ENCODE measurements at places on chromosomes 4 and X. TPM values are rescaled to one million over a fixed set of nuclear protein-coding genes. Genes with fewer than 3 reads are reported as not detected.

Gene CENPU
- polyA plus RNA-seq = 41.8 TPM

Gene EFNB1
- 114 TPM for polyA plus RNA-seq

Gene HTATSF1
- polyA plus RNA-seq = 106 TPM

Gene SOD3
- 10.0 TPM for polyA plus RNA-seq

Gene BTC
- 6.7 TPM for polyA plus RNA-seq

Gene HPGD
- polyA plus RNA-seq = 134 TPM

- no peak for DNase-seq
Observed at GRCh38 chr4:7736436-7737267, 203.0 kb downstream of the AFAP1 start.

- no peak for DNase-seq
Observed at GRCh38 chr4:186569533-186570192, 14.3 kb upstream of the MTNR1A start.

GRCh38 chrX:53421772-53422085 lies 725 bp downstream of the SMC1A start:
- no peak for DNase-seq

GRCh38 chr4:38467296-38467695 lies 196.7 kb upstream of the KLF3 start:
- DNase-seq = no peak

DNA sequence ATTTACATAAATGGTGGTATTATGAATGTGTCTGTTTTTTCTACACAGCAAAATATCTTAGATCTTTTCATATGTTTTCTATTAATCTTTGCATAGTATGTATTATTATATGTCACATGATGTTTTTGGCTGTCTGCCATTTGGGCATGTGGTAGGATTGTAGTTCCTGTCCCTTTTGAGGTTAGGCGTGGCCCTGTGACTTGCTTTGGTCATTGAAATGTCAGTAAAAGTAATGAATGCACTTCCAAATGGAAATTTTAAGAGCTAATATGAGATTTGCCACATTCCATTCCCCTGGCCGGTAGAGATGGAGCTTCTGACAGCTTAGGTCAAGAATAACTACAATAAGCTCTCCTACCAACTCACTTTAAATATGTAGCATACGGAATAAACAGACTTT lies 45.1 kb downstream of the JADE3 start:
- no peak for DNase-seq

DNA sequence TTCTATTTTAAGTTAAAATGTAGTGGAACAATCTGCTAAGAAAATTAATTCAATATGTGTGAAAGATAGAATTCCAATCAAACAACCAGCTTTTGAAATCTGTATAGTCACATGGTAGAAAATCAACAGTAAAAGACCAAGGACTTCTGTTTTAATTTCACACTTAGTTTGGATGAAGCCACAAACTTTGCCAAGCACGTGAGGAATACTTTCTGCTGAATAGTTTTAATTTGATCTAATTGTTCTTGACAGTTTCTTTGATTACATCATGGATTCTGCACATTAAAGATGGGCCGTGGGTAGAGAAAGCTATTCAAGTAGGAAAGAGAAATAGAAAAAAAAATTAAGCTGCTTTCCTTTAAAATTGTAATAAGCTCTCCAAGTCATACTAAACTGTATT lies 137.9 kb upstream of the FAM241A start:
- DNase-seq = no peak

DNA sequence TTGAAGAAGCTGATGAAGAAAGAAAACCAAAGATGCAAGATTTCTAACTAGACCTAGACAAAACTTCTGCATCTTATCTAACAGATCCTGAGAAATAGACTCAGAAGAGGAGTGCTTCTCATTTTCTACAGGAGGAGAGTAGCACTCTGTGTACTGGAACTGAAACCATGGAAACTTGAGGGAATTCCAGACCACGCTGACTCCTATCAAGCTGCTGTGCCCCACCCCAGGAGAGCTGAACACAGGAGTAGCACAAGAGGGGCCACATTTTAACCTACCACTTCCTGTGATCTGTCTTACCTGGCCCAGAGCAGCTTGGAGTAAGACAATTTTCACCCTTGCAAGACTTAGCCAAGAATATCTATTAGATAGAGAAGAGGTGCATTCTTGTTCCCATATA lies 248.9 kb downstream of the SCFD2 start:
- no peak for DNase-seq

DNA sequence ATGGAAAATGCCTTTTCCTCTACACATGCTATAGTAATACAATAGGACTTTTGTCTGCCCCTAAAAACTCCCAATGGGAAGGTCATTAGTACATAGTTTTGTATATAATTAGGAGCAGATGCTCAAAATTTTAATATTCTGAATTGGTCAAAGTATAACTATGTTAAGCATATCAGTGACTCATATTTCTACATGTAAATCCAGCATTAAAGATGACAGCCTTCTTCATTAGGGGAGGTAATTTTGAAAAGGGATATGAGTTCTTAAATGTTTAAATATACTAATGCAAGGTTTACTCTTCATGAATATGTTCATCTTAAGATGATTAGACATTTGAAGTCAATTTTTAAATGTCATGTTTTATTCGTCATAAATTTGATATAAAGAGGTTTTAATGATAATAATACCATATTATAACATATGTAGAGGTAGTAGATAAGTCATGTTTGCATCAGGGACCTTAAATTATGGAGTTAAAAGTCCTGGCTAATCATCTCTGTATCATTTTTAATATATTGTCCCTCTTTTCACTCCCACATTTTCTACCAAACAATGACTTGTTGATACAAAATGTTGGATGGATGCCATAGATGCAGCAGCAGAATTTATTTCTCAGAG lies 218.8 kb downstream of the STPG2 start:
- DNase-seq = no peak

GRCh38 chr4:52015366-52015765 lies 4.8 kb downstream of the LRRC66 start:
- no peak for DNase-seq

GRCh38 chr4:55608591-55608990 lies 16.5 kb upstream of the PDCL2 start:
- no peak for DNase-seq

DNA sequence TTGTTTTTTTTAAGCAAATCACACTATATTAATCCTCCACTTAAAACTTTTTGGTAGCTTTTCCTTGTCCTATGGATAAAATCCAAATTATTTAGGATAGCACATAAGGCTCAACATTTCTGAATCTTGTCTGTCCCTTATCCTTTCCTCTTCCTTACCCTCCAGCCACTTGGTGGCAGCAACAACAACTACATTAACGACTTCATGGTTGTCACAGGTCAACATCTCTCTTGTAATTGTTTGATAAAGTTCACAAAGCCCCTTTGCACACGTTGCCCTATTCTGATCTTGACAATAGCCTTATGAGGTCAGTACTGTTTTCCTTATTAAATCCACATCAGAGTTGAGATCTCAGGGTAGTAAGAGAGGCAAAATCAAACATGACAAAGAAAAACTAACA lies 269.0 kb upstream of the PABPC4L start:
- no peak for DNase-seq

DNA sequence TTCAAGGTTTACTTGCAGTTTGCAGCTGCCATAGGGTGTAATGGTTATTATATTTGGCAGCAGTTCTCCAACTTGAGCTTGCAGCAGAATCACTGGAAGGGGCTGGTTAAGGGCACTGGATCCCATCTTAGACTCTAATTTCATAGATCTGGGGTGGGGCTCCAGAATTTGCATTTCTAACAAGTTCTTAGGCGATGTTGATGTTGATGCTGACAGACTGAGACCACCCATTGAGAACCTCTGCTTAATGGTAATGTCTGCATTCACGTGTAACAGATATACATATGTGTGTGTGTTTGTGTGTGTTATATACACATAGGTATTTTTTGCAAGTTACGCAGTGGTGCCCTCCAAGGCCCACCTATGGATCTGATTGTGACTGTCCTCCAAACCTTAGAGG lies 13.8 kb downstream of the TENM3 start:
- no peak for DNase-seq
